ENCODE measurements at places on chromosomes 2 and 18.

DNA sequence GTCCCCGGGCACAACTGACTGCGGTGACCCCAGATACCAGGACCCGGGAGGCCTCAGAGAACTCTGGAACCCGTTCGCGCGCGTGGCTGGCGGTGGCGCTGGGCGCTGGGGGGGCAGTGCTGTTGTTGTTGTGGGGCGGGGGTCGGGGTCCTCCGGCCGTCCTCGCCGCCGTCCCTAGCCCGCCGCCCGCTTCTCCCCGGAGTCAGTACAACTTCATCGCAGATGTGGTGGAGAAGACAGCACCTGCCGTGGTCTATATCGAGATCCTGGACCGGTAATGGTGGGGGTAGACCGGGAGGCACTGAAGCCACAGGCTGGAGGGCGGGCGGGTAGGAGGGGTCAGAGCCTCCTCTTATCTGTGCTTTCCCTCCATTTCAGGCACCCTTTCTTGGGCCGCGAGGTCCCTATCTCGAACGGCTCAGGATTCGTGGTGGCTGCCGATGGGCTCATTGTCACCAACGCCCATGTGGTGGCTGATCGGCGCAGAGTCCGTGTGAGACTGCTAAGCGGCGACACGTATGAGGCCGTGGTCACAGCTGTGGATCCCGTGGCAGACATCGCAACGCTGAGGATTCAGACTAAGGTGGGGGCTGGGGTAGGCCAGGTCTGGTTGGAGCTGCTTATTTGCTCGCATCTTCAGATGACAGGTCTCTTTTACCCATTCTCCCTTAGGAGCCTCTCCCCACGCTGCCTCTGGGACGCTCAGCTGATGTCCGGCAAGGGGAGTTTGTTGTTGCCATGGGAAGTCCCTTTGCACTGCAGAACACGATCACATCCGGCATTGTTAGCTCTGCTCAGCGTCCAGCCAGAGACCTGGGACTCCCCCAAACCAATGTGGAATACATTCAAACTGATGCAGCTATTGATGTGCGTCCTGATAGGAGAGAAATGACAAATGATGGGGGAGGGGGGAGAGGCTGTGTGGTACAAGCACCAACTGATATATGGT, 780 bp downstream of the HTRA2 start:
- peak; percentile 44 for DNase-seq

DNA sequence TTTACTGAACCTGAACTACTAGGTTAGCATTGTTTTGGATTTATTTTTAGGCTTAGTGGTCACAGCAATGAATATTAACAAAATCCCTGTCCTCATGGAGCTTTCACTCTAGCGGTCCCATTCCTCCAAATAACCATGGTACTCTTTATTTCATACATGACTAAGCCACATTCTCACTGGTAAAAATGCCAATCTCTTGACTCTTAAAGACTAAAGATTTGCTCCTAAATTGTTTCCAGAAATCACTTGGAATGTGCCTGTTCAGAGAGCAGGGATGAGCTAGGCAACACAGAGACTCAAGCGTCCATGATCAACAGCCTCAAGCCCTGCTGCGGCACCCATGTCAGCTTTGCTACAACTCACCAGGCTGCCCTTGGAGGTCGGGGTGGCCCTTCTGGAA, 13.5 kb downstream of the LMAN1 start:
- no peak for DNase-seq

DNA sequence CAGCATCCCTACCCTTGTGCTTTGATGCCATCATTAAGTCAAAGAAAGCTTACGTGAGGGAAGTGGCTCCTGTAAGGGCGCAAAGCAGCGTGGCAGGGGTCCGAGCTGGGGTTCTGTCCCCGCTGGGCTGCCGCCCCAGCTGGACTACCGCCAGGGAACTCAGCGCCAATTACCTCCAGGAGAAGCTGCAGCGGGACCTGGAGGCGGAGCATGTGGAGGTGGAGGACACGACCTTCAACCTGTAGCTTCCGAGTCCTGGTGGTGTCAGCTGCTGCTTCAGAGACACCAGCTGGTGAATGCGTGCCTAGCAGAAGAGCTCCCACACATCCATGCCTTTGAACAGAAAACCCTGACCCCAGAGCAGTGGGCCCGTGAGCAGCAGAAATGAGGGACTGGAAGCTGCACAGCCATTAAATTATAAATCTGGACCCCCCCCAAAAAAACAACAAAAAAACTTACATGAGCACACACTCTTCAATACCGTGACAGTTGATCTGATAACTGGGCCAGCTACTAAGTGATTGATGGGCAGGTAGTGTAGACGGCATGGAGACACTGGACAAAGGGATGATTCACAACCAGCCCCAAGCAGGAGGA, 20.1 kb upstream of the YES1 start:
- peak; percentile 49 for DNase-seq

- no peak for DNase-seq
Measured at GRCh38 chr2:232537499-232537898, 2.0 kb upstream of the CHRNG start.

GRCh38 chr2:14126846-14127245, 505.7 kb upstream of the LRATD1 start:
- DNase-seq, result no peak

All from cardiac muscle cell (in vitro differentiated cells and primary cell).